ENCODE measurements at places on chromosomes 11 and 22.

GRCh38 chr11:70278994-70279393, 8.5 kb downstream of the PPFIA1 start:
- no peak for DNase-seq

GRCh38 chr11:118657238-118657637, 22.2 kb downstream of the TREH start:
- no peak for DNase-seq

DNA sequence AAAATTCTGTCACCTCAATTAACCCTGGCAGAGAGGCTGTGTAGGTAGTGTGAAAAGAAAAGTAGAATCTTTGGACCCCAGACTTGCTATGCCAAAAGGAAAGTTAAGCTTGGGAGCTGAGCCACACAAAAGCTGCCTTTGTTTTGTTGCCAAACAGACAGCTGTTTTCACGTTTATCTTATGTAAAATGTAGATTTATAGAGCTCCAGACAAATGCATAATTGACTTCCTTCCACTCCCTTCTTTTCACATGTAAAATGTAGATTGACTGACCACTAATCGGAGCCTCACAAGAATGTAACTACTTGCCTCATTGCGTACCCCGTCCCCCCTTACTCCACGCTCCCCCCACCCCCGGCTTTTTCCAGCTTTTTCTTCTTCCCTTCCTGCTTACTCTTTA, 2302.2 kb upstream of the RAG2 start:
- no peak for DNase-seq

DNA sequence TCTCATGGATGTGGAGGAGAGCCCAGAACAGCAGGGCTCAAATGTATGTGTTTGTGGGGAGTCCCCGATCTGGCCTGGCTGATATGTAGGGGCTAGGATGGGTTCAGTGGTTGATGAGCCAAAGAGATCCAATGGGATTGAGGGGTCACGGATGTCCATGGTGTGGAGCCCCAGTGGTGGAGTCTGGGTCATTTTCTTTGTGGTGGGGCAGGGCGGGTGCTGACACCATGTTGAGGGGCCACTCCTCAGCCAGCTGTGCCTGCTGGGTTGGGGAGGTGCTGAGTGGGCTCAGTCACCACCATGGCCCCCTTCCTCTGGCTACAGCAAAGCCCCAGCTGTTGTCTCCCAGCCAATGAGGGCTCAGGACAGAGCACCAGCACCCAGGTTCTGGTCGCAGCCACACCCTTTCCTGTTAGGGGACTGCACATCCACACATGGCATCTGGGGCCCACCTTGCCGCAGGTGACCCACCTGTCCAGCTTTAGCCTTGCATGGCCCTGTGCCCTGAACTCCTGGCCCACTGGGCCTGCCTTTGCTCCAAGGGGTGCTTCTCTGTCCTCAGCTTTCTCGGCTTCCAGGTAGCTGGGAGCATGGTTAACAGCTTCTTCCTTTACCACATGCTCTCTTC, 3.2 kb upstream of the GNAZ start:
- no peak for DNase-seq

GRCh38 chr11:29217901-29218300, 798.9 kb downstream of the KCNA4 start:
- DNase-seq: no peak

DNA sequence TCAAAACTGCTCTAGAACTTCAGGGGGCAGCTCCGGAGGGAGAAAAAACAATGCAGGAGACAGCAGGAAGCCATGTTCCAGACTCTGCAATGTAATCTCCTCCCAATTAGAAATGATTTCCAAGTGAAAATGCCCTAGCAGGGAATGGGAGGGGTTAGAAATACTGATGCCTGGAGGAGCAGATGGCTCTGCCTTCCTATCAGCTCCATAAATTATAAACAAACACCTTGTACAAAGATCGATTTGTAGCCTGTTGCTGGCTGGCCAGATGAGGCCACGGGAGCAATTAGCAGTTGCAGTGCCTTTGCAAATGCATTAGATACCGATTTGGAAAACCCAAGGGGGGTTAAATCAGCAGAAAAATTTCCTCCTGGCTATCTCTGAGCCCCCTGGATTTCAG, 46.6 kb upstream of the CHRM4 start:
- no peak for DNase-seq

- no peak for DNase-seq
These were observed 64.7 kb downstream of the PDE2A start for GRCh38 chr11:72609476-72609875.

GRCh38 chr11:100963375-100963774, 166.2 kb downstream of the PGR start:
- no peak for DNase-seq

GRCh38 chr11:134514354-134514951, 102.4 kb upstream of the B3GAT1 start:
- DNase-seq: no peak

GRCh38 chr11:18720091-18720807, 5.7 kb downstream of the IGSF22 start:
- DNase-seq: no peak

GRCh38 chr11:78740199-78741071, 165.8 kb upstream of the NARS2 start:
- no peak for DNase-seq

- no peak for DNase-seq
These were observed 943.9 kb downstream of the OPCML start for GRCh38 chr11:132588366-132588765.

DNA sequence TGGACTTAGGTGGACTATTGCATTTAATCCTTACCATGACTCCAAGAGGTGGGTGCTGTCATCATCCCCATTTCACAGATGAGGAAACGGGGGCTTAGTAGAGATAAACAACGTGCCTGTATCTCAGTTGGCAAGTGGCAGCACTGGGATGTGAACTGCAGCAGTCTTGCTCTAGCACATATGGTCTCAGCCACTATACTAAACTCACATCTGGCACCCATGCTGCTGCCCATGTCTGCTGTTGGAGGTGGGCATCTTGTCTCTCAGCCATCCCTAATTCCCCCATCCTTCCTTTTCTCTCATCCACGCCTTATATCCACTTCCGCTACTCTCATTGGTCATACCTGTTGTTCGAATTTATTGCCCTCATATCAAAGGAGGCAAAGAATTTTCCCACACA, 3.8 kb downstream of the PRG3 start:
- no peak for DNase-seq

DNA sequence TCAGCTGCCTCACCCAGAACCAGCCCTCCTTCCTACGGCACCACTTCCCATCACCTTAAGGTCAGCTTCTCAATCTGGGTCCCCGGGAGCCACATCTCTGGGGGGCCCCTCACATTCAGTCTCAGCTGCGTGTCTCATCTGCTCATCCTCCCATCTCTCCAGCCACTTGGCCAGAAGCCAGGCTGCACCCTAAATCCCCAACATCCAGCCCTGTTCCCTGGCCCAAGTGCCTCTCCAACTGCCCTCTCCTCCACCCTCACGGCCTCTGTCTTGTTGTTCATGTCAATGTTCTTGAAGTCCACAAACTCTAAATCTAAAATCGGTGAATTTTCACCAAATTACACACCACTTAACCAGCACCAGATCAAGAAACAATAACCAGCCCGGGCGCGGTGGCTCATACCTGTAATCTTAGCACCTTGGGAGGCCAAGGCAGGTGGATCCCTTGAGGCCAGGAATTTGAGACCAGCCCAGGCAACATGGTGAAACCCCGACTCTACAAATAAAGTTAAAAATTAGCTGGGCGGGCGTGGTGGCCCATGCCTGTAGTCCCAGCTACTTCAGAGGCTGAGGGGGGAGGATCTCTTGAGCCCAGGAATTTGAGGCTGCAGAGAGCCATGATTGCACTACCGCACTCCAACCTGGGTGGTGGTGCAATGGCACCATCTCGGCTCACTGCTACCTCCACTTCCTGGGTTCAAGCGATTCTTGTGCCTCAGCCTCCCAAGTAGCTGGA, 33.7 kb downstream of the A4GALT start:
- DNase-seq: no peak

GRCh38 chr11:12600829-12601228, 73.4 kb upstream of the TEAD1 start:
- DNase-seq: no peak

DNA sequence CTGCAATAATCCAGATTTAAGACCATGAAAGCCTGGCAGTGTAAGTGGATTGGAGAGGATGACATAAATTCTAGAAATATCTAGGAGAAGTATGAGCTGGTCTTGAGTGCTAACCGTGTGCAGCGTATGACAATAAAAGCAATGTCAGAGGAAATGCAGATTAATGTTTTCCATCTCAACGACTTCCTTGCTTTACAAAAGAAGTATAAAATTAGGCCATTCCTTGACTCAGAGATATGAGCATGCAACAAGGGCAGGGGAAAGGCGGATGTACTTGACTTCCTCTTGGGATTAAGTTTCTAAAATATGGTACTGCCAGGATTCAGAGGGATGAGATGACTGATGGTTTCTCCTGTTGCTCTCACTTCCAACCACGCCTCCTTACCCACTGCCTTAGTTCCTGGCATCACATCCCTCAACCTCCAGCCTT, 32.3 kb downstream of the ADAMTS15 start:
- DNase-seq: no peak

DNA sequence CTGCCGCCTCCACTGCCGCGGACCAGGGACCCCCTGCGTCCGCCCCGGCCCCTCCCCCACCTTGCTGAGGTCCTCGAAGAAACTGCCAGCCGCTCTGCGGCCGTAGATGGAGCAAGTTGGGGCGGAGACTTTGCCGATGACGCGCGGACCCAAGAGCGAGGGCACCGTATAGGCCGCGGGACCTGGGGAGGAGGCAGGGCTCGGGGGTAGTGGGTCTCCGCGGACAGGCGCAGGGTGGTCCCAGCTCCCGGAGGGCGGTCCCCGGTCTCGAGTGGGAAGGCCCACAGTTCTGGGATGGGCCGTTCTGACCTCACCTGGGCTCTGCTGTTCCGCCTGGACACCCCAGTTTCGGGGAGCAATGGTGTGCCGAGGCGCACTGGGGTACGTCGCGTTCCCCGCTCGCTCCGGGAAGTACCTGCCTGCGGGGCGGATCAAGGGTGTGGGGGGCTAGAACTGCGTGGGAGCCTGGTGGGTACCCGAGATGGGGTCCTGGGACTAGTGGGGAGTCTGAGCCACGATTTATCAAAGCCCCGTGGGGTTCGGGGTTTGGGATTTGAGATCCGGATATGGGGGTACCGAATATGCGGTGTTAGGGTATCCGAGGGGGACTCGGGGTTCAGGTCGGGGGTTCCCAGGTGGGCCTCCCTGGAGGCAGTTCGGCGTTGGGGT, 1.2 kb upstream of the TYMP start:
- DNase-seq: no peak

DNA sequence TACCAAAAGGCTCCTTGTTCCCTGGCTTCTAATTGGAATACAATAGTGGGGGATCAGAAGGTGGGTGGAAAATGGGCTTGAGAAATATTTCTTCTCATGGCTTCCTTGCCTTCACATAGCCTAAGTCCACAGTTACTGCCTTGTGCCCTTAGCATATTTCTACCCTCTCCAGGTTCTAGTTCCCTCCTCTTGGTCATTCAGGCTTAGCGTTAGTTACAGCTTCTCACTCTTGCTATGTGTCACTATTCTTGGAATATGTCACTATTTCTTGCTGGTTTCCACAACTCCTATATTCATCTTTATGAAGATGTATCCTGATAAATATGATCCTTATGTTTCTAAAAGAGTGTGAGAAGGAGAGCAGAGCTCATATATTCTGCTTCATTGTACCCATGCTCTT, 2.5 kb downstream of the OR2D2 start:
- DNase-seq: no peak

DNA sequence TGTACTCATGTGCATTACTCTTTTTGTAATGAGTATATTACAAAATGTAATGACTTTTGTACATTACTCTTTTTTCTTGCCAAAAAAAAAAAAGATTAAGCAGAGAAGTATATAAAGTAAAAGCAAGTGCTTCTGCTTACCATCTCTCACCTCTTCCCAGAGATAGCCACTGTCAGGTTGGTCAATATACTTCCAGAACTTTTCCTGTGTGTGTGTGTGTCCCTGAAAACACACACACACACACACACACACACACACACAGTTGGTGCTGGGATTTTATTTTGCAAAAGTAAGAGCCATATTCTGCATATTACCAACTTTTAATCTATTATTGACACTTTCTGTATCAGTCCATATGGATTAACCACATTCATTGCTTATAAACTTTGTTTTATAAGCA, 2.5 kb downstream of the IGLL5 start:
- no peak for DNase-seq

GRCh38 chr11:65646958-65647701, 9.2 kb downstream of the SIPA1 start:
- DNase-seq: no peak

- DNase-seq: no peak
These were observed 149.3 kb upstream of the DDI1 start for GRCh38 chr11:103887001-103887658.

- DNase-seq: no peak
These were observed 1491.9 kb downstream of the FAM181B start for GRCh38 chr11:81241672-81242275.

DNA sequence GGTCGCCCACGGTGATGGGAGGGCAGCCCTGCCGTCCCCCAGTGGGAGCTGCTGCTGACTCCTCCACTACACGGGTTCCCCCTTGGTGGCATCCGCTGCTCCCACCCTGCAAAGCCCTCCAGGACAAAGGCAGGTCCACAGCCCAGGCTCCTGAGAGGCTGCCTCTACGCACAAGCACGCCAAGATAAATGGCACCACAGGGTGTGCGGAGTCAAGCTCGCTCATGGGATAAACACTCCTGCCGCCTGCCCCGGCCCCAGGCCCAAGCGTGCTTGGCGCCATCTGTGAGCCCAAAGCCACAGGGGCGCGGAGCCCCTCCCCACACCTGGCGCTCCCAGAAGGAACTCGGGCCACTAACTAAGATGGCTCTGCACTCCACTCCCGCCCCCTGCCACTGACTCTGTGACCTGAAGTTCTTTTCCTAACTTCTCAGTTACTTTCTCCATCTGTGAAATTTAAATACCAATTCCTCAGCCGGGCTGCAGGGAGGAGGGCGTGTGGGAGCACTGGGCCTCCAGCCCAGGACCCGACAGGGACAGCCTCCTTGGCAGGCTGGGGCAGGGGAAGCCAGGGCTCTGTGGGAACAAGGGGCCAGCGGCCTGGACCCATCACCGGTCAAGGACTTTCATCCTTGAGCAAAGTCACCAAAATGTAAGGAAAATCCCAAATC, 14.9 kb downstream of the EHD1 start:
- no peak for DNase-seq

- no peak for DNase-seq
These were observed 15.3 kb downstream of the IL10RA start for GRCh38 chr11:118001494-118001971.

- DNase-seq: no peak
These were observed 64.3 kb upstream of the IGLL5 start for GRCh38 chr22:22823131-22823810.

- DNase-seq: no peak
These were observed 40.8 kb downstream of the USP47 start for GRCh38 chr11:11882539-11882938.
